ENCODE measurements at places on chromosomes 4 and X.

GRCh38 chr4:38590046-38590445, 74.0 kb upstream of the KLF3 start:
- no peak for DNase-seq

DNA sequence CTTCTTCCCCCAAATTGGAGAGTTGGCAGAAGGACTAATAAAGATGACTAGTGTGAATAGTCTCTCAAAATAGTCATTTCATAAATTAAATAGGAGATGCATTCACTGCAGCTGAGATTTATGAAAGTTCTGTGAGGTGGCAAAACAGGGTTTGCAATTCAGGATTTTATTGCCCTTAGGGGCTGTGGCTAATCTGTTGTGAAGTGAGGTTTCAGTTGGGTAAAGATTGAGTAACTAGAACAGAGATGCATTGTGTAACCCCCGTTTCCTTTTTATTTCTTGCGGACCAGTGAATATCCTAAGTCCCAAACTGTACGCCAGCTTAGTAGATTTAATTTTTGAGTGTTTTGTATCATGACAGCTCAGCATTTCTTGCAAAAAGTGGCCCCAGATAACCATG, 16.2 kb upstream of the SCRG1 start:
- no peak for DNase-seq

DNA sequence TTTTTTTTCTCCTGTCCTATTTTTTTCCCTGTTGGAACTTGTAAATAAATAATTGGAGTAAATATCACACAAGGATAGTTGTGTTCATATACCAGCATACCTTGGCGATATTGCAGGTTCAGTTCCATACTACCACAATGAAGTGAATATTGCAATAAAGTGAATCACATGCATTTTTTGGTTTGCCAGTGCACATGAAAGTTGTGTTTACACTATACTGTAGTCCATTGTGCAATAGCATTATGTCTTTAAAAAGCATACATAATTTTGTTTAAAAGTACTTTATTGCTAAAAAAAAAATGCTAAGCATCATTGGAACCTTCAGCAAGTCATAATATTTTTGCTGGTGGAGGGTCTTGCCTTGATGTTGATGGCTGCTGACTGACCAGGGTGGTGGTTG, 88.6 kb downstream of the GSTCD start:
- no peak for DNase-seq

- DNase-seq = no peak
These were observed 41.8 kb upstream of the PDLIM5 start for GRCh38 chr4:94409962-94410361.

- DNase-seq = no peak
These were observed 41.8 kb upstream of the COX7B2 start for GRCh38 chr4:46950826-46951225.

- DNase-seq = no peak
These were observed 111.3 kb downstream of the ARHGAP10 start for GRCh38 chr4:147843162-147843561.

- DNase-seq = no peak
These were observed 19.3 kb upstream of the UVSSA start for GRCh38 chr4:1327526-1328266.
